ENCODE measurements at places on chromosomes 3 and 15.

GRCh38 chr15:56765251-56765650 is 31.9 kb upstream of the ZNF280D start:
- DNase-seq, result no peak

DNA sequence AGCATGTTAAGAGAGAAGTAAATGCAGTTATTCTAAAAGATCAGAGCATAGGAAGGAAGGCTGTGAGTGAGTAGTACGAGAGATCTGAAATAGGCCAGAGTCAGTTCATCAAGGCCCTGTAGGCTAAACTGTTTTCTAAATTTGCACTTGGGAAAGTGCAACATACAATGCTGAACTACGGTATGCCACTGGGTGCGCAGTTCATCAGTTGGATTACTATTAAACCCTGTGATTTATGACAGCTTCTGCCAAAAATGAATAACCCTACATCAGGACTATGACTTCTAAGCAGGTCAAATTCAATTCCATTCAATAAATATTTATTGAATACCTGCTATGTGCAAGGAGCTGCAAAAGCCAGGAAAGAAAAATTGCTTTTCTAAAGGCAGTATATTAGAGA is 10.8 kb downstream of the CBLB start:
- no peak for DNase-seq

DNA sequence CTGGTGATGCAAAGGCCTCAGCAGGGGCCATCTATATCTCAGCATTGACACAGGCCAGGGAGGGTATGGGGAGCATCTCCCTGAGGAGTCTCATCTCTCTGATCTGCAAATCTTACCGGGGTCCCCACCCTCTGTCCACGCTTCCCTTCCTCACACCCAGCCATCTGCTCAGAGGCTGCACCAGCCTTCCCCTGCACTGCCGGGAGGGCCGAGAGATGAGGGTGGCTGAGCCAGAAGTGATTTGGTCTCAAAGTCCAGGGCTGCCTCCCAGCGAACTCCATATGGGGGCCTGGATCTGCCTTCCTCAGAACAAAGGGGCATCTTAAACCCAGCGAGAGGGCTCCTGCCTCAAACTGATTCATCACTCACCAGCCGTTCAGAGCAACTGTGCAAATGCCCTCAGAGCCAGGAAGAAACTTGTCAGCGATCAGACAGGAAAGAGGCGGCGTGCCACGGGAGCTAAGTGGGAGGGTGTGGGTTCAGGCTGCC is 4.6 kb downstream of the IGDCC3 start:
- no peak for DNase-seq

GRCh38 chr3:152039887-152040286 is 166.4 kb downstream of the SUCNR1 start:
- no peak for DNase-seq
